ENCODE measurements at places on chromosomes 3 and 15.

- H3K4me1 ChIP-seq: peaks cover 3% of the 10 kb centered on the region
- DNase-seq: peak; percentile 89
- H3K36me3 ChIP-seq: no peaks in the 10 kb centered on the region
- H3K27me3 ChIP-seq: peaks cover 6% of the 10 kb centered on the region
Measured at GRCh38 chr3:49903451-49904424, at the start of gene MST1R. TSS of gene MST1R (minus strand) at chr3:49903873. CDS start at chr3:49903609, 264 bp downstream.

- peak; percentile 80 for DNase-seq
- H3K4me1 ChIP-seq: peaks cover 18% of the 10 kb centered on the region
- H3K27me3 ChIP-seq: no peaks in the 10 kb centered on the region
Measured at GRCh38 chr3:120561251-120562045, 34.7 kb upstream of the NDUFB4 start.

- H3K4me3 ChIP-seq: no peak overlapping the region
- H3K4me1 ChIP-seq: no peaks in the 10 kb centered on the region
- H3K27me3 ChIP-seq: no peaks in the 10 kb centered on the region
Measured at GRCh38 chr15:79028411-79028964, 62.1 kb downstream of the RASGRF1 start.

DNA sequence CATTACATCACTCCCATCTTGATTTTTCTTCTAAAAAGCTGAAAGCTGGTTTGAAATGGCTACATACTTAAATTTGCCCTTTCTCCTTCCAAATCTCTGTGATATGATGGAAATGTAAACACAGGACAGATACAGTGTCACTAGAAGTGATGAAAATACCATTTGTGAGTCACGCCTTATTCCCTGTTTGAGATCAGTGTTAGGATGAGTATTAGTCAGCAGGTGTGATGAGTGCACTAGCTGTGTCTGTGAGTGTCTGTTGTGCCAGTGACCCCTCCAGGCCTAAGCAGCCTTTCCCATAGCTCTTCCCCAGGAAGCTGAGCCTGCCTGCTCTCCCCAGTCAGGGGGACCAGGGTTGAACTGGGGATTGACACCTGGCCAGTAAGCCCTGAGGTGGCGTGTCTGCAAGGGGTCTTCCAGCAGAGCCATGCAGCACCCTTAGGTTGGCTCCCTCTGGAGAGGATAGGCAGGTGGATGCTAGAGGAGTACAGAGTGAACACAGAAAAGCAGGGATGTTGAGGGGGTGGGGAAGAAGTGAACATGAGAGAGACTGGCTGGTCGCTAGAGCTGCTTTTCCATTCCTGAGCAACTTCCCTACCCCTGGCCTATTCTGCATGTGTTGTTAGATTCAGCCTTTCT is 92.0 kb downstream of the PDE8A start:
- no peak overlapping the region for H3K4me3 ChIP-seq
- no peaks in the 10 kb centered on the region for H3K27me3 ChIP-seq
- H3K4me1 ChIP-seq: peaks cover 7% of the 10 kb centered on the region
- no peak overlapping the region for H3K27ac ChIP-seq
- H3K36me3 ChIP-seq: no peaks in the 10 kb centered on the region
- no peak for DNase-seq

DNA sequence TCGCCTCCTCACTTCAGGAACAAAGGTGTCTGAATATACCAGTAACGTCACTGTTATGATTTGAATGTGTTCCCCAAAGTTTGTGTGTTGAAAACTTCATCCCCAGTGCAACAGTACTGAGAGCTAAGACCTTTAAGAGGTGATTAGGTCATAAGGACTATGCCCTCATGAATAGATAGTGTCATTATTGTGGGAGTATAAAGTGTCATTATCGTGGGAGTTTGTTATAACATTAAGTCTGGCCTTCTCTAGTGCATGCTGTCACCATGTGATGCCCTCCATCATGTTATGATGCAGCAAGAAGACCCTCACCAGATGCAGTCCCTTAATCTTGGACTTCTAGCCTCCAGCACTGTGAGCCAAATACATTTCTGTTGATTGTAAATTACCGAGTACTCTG is 53.7 kb upstream of the TLE3 start:
- DNase-seq: no peak
- peaks cover 4% of the 10 kb centered on the region for H3K4me1 ChIP-seq
- H3K36me3 ChIP-seq: no peaks in the 10 kb centered on the region
- no peak overlapping the region for H3K27ac ChIP-seq

DNA sequence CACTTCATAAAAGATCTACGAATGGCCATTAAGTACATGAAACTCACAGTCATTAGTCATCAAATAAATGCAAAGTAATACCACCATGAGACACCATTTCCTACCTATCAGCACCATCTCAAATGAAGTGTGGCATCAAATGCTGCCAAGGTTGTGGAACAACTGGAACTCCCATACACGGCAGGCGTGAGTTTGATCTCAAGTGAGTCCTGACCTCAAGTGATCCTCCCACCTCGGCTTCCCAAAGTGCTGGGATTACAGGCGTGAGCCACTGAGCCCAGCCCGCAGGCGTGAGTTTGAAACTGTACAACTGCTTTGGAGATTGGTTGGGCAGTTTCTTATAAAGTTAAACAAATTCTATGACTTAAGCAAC is 28.8 kb upstream of the HDAC11 start:
- H3K27ac ChIP-seq: no peak overlapping the region
- H3K4me3 ChIP-seq: peak overlapping the region; percentile 48
- no peaks in the 10 kb centered on the region for H3K27me3 ChIP-seq
- peaks cover 6% of the 10 kb centered on the region for H3K4me1 ChIP-seq

GRCh38 chr3:60759439-60759838 is 491.8 kb downstream of the FHIT start:
- DNase-seq: no peak
- no peak overlapping the region for H3K27ac ChIP-seq
- peaks cover 28% of the 10 kb centered on the region for H3K4me1 ChIP-seq
- H3K4me3 ChIP-seq: no peak overlapping the region

- H3K4me3 ChIP-seq: no peak overlapping the region
- H3K27ac ChIP-seq: no peak overlapping the region
- H3K4me1 ChIP-seq: peaks cover 8% of the 10 kb centered on the region
Measured at GRCh38 chr3:71376503-71376902, 207.0 kb downstream of the FOXP1 start.

- H3K4me1 ChIP-seq: peaks cover 3% of the 10 kb centered on the region
- no peak overlapping the region for H3K27ac ChIP-seq
- DNase-seq: no peak
- no peaks in the 10 kb centered on the region for H3K36me3 ChIP-seq
- no peaks in the 10 kb centered on the region for H3K27me3 ChIP-seq
Measured at GRCh38 chr3:126746395-126747177, 42.5 kb downstream of the CHCHD6 start.

DNA sequence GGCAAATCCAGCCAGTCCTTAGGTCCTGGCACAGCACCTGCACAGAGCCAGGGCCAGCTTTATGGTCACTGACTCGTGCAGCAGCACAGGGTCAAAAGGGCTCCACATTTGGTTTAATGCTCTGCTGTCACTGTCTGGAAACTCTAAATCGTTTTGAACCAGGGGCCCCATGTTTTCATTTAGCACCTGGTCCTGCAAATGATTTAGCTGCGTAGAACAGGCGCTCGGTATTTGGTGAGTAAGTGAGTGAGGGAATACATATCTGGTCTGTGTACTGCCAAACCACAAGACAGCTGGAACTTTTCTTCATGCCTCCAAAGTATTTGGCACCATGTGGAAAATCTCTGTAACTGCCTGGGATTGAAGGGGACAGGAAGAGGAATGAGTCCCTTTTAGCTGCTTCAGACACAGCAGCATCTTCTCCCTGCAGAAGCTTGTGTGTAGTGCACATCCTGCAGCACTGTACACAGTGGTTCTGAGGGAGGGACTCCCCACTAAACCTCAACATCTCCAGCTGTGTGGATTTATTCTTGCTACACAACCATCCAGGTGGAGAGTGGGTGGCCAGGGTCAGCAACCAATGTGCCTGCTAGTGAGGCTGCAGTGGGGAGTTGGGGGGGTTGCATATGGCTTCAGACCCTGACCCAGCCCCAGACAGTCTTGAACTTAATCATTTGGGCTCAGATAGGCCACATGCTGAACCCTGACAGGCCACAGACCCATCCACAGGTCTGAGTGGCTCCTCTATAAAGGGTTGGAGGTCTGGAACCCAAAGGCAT is 1.1 kb downstream of the SH2D7 start:
- no peaks in the 10 kb centered on the region for H3K27me3 ChIP-seq
- H3K27ac ChIP-seq: no peak overlapping the region
- H3K4me3 ChIP-seq: no peak overlapping the region
- no peak for DNase-seq
- no peaks in the 10 kb centered on the region for H3K36me3 ChIP-seq
- H3K4me1 ChIP-seq: no peaks in the 10 kb centered on the region

GRCh38 chr15:62503451-62503850 is 338.4 kb upstream of the C2CD4B start:
- no peak overlapping the region for H3K4me3 ChIP-seq
- no peaks in the 10 kb centered on the region for H3K36me3 ChIP-seq
- H3K27me3 ChIP-seq: no peaks in the 10 kb centered on the region
- DNase-seq: no peak
- H3K27ac ChIP-seq: no peak overlapping the region

DNA sequence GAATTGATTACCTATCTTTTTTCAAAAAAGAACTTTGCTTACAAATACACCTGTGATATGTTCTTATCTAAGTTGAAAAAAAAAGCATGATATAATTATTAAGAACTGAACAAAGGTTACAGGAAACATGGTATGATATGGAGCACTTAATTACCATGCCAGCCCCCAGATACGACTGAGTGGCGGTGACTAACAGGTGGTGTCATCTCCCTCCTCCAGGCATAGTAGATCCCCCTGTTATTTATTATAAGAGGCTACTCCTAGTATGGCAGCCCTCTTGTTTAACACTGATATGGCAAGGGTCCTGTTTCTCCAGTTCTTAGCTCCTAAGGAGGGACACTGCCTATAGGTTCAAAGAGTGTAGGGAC is 31.0 kb upstream of the TM4SF4 start:
- no peaks in the 10 kb centered on the region for H3K27me3 ChIP-seq
- H3K4me3 ChIP-seq: no peak overlapping the region
- DNase-seq: no peak
- no peak overlapping the region for H3K27ac ChIP-seq

GRCh38 chr15:40953713-40954074 is 423 bp downstream of the CHAC1 start:
- H3K27ac ChIP-seq: no peak overlapping the region
- H3K4me1 ChIP-seq: peaks cover 4% of the 10 kb centered on the region
- H3K27me3 ChIP-seq: peaks cover 17% of the 10 kb centered on the region
- DNase-seq: peak; percentile 52
- no peaks in the 10 kb centered on the region for H3K36me3 ChIP-seq
- H3K4me3 ChIP-seq: peak overlapping the region; percentile 62

DNA sequence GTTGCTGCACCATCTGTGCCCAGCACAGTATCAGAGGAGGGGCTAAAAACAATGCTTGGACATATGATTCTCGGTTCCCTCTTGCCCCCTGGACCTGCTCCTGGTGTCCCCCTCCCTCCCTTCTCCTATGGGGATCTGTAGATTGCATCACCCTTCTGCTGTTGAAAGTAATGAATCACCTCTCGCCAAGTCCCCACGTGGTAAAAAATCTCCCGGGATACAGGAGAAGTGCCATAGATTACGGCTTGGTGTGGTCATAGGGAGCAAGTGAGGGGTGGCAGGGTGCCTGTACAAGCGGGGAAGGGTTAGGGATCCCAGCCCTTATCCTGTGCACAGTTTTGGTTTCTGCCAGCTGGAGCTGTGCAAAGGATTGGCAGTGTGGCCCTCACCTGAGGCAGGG is 37.7 kb downstream of the AMOTL2 start:
- no peaks in the 10 kb centered on the region for H3K36me3 ChIP-seq
- peaks cover 37% of the 10 kb centered on the region for H3K4me1 ChIP-seq
- H3K4me3 ChIP-seq: no peak overlapping the region
- DNase-seq: no peak
- H3K27me3 ChIP-seq: no peaks in the 10 kb centered on the region

DNA sequence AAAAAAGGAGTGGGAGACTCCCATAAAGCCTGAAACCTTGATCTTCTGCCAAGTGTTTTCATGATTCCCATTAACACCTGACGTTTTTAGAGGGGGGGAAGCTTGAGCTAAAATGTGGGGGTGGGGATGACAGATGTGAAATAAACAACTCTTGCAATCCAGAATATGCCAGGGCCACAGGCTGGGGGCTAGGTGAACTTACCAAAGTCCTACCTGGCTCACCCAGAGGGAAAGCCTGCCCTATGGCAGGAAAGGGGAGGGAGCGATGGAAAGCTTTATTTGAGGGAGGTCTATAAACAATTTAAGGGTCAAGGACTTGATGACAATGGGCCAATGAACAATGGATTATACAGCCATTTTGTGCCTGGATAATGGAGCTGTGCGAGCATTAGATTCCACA is 108.3 kb downstream of the LRIG1 start:
- DNase-seq: no peak
- H3K4me1 ChIP-seq: peaks cover 3% of the 10 kb centered on the region

- H3K4me1 ChIP-seq: no peaks in the 10 kb centered on the region
- H3K27ac ChIP-seq: no peak overlapping the region
- H3K4me3 ChIP-seq: no peak overlapping the region
- H3K36me3 ChIP-seq: peaks cover 6% of the 10 kb centered on the region
Measured at GRCh38 chr3:98513091-98513511, 9.6 kb downstream of the CLDND1 start.

GRCh38 chr3:150050510-150050909 is 79.8 kb upstream of the PFN2 start:
- DNase-seq: no peak
- H3K27me3 ChIP-seq: no peaks in the 10 kb centered on the region
- no peak overlapping the region for H3K27ac ChIP-seq
- no peak overlapping the region for H3K4me3 ChIP-seq
- H3K4me1 ChIP-seq: no peaks in the 10 kb centered on the region

GRCh38 chr3:128784232-128784631 is 58.2 kb downstream of the RAB7A start:
- H3K4me1 ChIP-seq: peaks cover 4% of the 10 kb centered on the region

GRCh38 chr3:14616606-14617507 is 34.7 kb upstream of the CCDC174 start:
- peaks cover 3% of the 10 kb centered on the region for H3K27me3 ChIP-seq
- DNase-seq: peak; percentile 54
- H3K4me3 ChIP-seq: no peak overlapping the region
- peaks cover 28% of the 10 kb centered on the region for H3K4me1 ChIP-seq
- no peaks in the 10 kb centered on the region for H3K36me3 ChIP-seq

DNA sequence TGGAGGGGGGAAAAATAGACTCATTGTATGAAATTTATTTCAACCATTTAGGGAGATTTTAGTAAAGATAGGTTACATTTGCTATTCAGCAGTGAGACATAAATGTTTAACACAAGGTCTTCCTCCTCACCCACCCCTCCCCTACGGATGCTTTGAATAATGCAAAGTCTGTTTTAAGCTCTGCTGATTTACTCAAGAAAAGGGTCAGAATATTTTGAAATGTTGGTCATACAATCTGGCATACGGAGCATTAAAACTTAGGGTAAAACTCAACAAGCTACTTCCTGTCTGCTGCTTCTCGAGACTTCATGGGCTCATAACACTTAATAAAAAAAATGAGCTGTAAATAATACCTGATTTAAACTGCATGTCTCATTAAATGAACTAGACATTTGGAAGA is 156.3 kb downstream of the WNT5A start:
- no peak overlapping the region for H3K27ac ChIP-seq
- DNase-seq: no peak
- no peaks in the 10 kb centered on the region for H3K27me3 ChIP-seq
- no peaks in the 10 kb centered on the region for H3K4me1 ChIP-seq

All from neural progenitor cell (in vitro differentiated cells).